Kidney glomerular epithelial cell (primary cell): ENCODE measurements at places on chromosomes 13 and 19.

- no peak for DNase-seq
Measured at GRCh38 chr13:30936971-30937370, 4.5 kb downstream of the TEX26 start.

DNA sequence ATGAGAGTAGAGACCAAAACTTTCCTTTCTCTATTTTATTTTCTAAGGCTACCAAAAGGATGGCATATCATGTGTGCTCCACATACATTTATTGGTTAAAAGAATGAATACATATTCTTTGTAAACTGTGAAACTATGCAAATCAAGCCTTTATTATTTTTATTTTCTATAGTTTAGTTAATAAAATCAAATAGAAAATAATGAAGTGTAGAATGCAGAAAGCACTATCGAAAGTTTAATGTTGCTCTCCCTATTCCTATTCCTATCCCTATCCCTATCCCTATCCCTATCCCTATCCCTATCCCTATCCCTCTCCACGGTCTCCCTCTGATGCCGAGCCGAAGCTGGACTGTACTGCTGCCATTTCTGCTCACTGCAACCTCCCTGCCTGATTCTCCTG, 60.3 kb downstream of the ZNF100 start:
- DNase-seq: no peak

DNA sequence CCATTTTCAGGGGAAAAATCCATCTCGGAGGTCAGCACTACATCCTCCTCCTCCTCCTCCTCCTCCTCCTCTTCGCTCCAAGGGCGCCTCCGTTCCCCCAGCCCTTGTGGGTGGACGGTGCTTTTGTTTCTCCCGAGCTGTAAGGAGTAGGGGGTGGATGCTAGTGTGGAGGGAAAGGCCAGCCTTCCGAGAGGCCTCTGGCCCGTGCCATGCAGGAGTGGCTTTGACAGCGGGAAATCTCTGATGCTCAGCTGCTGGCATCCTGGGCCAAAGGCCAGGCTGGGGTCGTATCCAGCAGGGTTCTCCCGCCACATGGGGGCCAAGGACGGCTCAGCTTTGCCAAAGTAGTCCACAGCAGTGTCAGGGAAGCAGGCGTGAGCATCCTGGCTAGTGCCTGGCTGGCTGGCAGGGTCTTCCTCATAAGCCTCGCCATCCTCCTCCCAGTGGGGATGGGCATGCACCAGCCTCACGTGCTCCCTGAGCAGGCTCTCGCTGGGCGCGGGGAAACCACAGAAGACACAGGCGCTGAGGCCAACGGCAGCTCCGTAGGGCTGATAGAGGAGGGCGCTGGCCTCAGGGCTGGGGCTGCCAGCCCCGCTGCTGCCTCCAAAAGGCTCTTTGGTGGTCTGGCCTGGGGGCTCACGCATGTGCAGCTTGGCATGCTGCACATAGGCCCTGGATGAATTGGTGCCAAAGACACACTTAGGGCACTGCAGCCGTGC, 10.5 kb downstream of the WIZ start:
- DNase-seq: no peak

DNA sequence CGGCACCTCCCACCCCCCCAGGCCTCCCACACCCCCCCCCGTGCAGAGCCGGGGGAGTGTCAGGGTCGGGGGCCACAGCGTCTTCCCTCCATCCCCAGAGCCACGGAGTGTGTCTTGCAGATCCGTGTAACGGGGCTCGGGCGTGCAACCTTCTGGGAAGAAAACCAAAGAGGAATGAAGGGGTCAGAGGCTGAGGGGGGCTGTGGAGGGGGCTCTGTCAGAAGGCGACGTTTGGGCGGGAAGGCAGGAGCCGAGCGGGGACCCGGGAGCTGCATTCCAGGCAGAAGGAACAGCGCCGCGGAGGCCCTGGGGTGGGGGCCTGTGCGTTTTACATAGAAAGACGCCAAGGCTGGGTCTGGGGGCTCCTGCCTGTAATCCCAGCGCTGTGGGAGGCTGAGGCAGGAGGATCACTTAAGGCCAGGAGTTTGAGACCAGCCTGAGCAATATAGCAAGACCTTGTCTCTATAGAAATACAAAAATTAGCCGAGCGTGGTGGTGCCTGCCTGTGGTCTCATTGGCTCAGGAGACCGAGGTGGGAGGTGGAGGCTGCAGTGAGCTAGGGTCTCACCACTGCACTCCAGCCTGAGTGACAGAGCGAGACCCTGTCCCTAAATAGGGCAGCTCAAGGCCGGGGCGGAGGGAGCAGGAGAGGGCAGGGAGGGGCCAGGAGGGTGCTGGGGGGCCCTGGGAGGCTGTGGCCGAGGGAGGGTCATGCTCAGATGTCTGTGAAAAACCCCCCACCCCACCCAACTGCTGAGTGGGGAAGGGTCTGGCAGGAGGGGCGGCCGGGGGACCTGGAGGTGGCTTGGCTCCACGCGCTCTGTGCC, 27.8 kb downstream of the ARID3A start:
- no peak for DNase-seq

DNA sequence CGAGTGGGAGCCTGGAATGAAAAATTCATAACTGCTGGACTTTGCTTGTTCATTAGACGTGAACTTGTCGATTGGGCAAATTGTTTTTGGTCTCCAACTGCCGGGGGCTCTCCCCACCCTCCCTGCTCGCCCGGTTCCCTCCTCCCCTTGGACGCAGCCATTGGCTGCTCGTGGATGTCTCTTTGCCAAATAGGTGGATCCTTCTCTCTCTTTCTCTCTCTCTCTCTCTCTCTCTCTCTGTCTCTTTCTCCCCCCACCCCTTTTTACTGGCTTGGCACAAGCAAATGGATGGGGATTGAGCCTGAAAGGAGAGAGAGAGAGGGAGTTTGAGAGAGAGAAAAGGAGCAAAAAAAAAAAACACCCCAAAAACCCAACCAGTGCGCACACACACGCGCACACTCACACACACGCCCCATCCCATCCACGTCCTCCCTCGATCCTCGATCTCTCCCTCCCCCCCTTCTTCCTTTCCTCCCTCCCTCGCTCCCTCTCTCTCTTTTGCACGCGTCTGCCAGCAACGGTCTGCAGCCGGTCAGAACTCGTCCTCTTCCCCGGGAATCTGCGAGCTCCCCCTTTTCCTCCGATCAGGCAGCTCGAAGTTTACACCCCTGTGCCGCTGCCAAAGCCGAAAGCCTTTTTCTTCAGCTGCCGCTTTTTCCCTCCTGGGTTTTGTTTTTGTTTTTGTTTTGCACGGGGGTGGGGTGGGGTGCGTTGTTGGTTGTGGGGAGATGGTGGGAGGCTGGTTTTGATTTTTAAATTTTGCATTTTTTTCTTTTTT, 27.8 kb downstream of the NFIX start:
- peak; percentile 14 for DNase-seq

DNA sequence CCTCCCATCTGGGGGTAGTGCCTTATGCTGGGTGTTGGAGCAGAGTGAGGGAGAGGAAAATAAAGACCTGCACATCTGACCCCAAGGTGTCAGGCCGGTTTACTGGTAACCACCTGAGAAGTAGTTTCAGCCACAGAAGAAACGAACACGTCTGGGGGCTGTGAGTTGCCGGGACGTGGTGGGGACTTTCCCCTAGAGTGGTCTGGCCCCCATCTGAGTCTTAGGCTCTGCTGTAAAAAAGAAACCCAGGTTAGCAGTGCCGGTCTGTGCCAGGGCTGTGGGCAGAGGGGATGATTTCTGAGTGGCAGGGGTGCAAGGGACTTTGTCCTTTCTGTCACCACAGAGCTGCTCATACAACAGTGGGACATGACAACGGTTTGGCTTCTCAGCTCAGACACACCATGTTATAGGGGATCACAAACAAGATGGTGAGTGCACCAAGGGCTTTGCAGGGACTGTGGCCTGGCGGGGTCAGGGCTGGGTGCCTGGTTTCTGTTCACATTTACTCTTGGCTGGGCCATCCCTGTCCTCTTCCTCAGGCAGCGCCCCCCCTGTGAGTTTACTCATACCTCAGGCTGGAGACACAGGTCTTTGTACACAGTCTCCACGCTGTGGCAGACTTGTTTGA, 9.0 kb downstream of the GCDH start:
- DNase-seq: no peak

- no peak for DNase-seq
Measured at GRCh38 chr13:47044842-47045241, 148.0 kb upstream of the HTR2A start.

GRCh38 chr13:21058361-21058760, 3.0 kb downstream of the LATS2 start:
- DNase-seq: no peak

DNA sequence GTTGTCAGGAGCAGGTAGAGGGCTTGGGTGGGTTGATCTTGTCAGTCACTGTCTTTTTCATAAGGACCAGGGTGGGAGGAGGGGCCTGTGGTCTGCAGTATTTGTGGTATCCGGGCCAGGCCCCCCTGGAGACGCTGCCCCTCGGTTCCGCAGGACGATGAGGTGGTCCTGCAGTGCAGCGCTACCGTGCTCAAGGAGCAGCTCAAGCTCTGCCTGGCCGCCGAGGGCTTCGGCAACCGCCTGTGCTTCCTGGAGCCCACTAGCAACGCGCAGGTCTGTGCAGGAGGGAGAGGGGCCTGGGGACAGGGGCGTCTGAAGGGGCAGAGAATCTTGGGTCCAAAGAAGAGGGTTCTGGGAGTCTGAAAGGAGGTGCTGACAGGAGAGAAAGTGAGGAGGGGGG, 7.1 kb downstream of the RYR1 start:
- DNase-seq: no peak

DNA sequence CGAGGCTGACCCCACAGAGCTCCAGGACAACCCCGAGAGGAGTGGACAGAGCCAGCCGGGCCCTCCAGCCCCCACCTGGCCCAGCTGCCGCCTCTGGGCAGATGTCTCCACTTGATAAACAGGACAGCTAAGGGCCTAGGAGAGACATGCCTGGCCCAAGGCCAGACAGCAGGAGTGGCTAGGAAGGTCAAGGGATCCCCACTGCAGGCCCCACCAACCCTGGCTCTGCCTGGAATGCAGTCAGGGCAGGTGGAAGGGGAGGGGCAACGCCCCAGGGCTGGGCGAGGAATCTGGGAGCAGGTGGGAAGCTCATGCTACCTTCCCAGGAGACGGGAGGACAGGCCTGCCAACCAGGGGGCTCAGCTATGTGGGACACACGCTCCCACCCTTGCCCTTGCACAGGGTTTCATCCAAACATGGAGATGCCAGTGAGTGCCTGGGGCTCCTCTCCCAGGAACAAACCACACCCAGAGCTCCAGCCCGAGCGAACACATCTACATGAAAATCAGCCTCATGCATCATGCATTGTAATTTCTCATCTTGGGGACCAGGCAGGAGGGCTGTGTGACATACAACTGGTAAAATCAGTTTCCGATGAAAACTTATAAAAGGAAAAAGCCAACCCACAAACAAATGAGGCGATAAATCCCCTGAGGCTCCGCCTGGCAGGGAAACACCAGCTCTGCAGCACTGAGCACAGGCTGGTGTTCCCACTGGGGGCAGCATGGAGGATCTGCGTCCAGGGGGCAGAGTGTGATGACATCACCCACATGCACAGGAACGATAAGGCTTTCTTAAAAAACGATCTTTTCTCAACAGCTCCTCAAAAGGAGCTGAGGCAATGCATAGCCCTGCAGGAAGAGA, 25.0 kb downstream of the SH3GL1 start:
- DNase-seq: no peak

- no peak for DNase-seq
Measured at GRCh38 chr13:28750187-28751045, 31.6 kb upstream of the SLC46A3 start.

DNA sequence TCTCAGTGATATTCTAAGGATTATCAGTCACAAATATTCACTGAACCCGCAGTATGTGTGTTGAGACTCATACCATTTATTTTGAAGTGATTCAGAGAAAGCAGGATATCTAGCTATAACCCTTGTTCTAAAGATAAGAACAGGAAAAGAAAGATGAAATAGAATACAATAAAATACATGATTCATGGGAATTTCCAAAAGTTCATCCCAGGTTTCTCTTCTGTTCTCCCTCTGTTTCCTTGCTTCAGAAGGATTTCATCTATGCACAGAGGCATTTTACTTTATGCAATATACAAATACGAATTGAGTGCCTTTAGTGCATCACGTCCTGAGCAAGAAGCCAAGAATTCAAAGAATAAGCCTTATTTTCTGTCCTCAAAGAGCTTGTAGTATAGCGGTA, 274.4 kb upstream of the GPC6 start:
- no peak for DNase-seq

- DNase-seq: no peak
Measured at GRCh38 chr13:37342205-37342604, 236.7 kb upstream of the CSNK1A1L start.

DNA sequence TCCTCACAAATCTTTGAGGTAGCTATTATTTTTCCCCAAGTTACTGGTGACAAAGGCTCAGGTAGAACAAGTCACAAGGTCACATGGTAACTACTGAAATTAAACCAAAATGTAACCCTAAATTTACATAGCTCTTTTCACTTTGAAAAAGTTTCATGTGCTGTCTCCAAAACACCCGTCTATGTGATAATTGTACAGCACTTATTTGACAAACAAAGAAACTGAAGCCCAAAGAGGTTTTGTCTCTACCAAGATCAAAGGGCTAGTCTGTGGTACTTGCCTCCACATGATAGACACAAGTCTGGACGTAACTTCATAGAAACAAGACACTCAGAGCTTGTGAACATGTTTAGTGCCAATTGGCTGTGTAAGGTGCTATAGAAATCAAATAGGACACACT, 108.3 kb downstream of the SACS start:
- no peak for DNase-seq

DNA sequence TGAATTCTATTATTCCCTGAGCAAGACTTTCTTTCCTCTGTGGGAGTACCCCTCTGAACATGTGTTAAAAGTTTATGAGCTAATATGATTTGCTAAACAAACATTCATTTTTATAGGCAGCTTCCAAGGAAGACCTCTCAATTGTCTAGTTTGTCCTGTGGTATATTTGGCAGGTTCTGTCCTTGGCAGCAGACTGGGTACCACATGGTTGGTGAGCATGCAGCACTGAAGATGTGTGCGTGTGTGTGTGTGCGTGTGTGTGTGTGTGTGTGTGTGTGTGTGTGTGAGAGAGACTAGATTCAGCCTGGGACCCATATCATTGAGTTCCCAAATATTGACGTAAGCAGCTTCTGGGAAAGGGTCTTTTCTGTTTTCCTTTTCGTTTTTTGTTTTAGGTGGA, 24.0 kb downstream of the FGF9 start:
- DNase-seq: no peak

DNA sequence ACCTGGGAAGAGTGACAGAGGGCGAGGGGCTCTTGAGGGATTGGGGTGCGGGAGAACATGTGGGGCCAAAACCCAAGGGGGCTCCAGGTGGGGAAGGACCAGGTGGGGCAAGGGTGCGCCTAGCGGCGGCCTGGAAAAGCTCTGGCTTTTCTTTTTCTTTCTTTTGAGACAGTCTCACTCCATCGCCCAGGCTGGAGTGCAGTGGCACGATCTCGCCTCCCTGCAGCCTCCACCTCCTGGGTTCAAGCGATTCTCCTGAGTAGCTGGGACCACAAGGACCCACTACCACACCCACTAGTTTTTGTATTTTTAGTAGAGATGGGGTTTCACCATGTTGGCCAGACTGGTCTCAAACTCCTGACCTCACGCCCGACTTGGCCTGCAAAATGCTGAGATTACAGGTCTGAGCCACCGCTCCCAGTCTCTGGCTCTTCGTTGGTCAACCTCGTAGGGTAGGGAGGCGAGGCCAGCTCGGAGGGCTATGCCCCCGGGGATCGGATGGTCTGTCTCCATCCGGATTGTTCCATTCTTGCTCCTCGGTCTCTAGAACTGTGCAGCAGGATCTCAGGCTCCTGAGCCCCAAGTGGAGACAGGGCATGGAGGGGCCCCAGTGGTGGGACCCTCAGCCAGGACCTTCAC, 3.7 kb downstream of the GADD45B start:
- DNase-seq: no peak

- no peak for DNase-seq
Measured at GRCh38 chr19:6706633-6706958, 13.9 kb downstream of the C3 start.
